ENCODE measurements at places on chromosomes 12 and 14.

- DNase-seq: no peak
Observed at GRCh38 chr12:115354007-115354890, 670.3 kb upstream of the TBX3 start.

GRCh38 chr12:9349888-9350885 is 142.0 kb upstream of the PZP start:
- DNase-seq: no peak

GRCh38 chr12:107513636-107514400 is 171.8 kb upstream of the PWP1 start:
- no peak for DNase-seq

- DNase-seq: no peak
Observed at GRCh38 chr14:92846162-92846897, 52.2 kb downstream of the GOLGA5 start.

- no peak for DNase-seq
Observed at GRCh38 chr12:15293731-15294130, 28.6 kb upstream of the PTPRO start.

- DNase-seq: no peak
Observed at GRCh38 chr14:104202259-104203070, 64.1 kb downstream of the KIF26A start.

DNA sequence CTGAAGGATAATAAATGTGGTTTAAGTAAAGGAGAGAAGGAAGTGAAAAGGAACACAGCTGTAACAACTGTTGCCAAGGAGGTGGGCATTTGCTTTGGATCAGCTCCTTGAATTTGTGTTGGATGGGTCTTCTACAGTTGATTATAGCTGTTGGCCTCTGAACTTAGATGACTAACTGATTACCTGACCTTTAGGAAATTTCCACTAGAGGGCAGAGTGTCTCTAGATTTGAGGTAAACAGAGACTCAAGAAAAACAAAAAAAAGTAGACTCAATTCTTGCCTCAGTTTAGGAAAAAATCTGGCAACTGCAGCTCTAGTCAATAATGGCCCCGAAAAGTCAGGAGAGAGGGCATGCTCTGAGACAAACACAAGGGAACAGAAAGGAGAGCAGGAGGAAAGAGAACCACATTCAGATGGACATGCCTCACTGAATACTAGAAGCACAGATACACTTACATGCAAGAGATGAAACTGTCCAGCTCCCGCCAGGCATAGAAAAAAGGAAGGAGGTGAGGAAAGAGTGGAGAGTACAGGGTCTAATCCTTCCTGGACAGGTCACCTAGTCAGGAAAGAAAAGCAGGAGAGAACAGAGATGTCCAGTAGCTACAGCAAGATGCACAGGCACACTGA is 20.6 kb downstream of the COX14 start:
- DNase-seq: no peak

GRCh38 chr14:104604458-104605449 is at the start of gene TMEM179:
TMEM179 (minus strand) TSS chr14:104604772; CDS start chr14:104604741, 31 bp downstream.
- DNase-seq: no peak

DNA sequence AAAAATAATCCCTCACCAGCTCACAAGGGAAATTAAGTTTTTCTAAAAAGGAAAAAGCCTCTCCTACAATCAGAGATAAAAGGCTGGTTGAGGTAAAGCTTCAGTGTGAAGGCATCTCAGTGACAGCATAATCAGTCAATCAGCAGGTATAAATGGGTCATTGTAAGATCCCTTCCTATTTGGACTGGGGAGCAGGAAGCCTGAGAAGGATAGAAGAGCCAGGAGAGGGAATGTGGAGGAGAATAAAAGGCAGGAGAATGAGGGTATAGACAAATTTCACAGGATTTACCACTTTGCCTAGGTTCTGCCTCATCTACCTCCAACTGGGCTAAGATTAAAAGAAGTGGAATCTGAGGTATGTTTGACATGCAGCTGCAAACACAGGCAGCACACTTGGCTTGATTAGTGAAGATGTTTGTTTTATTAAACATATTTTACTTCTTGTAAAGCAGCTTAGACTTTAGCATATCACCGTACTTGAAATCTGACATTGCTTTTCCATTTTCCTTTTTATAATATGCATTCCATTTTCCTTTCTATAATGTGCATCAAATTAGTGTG is 479.1 kb upstream of the USP15 start:
- DNase-seq: no peak

DNA sequence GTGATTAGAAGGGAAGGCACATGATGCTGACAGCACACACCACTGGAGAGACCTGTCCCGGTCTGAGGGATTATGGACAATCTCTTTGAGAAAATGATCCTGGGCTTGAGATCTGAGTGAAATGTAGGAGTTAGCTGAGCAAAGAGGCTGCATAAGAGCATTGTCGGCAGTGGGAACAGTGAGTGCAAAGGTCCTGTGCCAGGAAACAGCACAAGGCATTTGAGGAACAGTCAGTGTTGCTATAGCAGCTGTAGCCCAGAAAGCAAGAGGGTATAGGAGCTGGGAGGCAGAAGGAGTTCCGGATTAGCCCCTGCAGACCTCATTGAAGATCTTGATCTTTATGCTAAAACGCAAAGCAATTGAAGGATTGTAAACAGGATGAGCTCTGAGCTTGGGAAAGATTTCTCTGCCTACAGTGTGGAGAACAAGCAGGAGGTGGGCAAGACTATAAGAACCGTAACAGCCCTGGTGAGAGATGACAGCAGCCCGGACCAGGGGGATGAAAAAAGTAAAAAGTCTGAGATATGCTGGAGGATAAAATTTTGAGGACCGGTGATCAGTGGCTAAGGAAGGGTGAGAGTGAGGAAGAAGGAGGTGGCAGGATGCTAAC is 28.5 kb downstream of the CFL2 start:
- DNase-seq: no peak

DNA sequence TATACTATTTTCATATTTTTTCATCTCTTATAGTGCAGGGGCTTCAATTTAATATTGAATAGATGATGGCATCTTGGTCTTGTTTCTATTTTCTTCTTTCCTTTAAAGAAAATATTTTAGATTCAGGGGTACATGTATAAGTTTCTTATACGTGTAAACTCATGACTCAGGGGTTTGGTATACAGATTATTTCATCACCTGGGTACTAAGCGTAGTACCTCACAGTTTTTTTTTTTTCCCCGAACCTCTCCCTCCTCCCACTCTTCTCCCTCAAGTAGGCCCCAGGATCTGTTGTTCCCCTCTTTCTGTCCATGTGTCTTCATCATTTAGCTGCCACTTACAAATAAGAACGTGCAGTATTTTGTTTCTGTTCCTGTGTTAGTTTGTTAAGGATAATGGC is 172.6 kb downstream of the TMTC3 start:
- DNase-seq: no peak

- DNase-seq: no peak
Observed at GRCh38 chr12:55002355-55002754, 17.4 kb upstream of the NEUROD4 start.

GRCh38 chr14:102415671-102416070 is 52.9 kb downstream of the TECPR2 start:
- no peak for DNase-seq

- DNase-seq: no peak
Observed at GRCh38 chr12:78880078-78880477, 15.5 kb downstream of the SYT1 start.

- no peak for DNase-seq
Observed at GRCh38 chr12:107545737-107546353, 139.8 kb upstream of the PWP1 start.

DNA sequence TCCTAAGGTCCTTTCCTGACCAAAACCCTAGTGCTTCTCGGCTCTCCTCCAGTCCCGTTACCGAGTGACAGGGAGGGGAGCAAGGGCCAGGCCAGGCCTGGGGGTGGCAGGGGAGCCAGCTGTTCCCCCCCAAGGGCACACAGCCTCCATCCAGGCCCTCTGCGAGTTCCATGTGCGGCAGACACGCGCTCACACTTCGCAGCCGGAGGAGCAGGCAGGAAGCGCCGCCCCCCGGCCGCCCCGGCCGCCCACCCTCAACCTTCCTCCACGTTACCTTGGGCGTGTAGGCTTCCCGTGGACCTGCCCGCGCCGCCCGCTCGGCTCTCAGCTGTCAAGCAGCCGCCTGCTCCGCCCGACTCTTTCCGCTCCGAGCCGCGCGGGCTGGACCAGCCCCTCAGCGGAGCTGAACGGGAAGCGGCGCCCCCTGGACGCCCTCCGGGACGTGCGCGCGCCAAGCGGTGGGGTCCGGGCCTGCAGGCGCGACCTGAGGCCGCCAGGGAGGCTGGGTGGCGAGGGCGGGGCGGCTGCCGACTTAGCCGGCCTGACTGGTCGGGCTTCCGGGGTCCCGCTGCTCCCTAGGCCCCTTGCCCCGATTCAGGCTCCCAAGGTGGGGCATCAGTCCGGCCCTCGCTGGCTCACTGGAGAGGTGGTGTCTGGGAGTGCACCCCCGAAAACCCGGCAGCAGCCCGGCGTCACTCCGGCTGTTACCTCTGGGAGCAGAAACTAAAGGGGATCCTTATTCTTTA is at the start of gene CRACR2A:
CRACR2A (minus strand) TSS at position 369 of the 746 bp plus-strand sequence. CDS start 56,110 bp downstream, outside the sequence.
- peak; percentile 69 for DNase-seq

DNA sequence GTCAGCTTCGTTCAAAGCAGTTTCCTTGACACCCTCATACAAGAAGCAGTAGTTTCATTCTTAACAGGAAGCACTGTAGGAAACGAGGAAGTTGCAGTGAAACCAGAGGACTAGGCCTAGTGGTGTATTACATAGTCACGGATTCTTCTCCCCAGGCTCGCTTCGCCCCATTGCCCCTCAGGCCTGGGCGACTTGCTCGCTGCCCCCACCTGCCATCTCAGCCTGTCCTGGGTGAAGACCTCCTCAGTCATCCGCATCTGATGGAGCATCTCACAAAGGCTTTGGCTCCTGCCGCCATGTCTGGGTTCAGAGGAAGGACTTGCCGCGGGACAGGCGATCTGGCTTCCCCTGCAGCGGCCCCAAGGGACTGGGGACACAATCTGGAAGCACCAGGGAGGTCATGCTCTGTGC is 93.5 kb downstream of the LMNTD1 start:
- DNase-seq: peak; percentile 23

DNA sequence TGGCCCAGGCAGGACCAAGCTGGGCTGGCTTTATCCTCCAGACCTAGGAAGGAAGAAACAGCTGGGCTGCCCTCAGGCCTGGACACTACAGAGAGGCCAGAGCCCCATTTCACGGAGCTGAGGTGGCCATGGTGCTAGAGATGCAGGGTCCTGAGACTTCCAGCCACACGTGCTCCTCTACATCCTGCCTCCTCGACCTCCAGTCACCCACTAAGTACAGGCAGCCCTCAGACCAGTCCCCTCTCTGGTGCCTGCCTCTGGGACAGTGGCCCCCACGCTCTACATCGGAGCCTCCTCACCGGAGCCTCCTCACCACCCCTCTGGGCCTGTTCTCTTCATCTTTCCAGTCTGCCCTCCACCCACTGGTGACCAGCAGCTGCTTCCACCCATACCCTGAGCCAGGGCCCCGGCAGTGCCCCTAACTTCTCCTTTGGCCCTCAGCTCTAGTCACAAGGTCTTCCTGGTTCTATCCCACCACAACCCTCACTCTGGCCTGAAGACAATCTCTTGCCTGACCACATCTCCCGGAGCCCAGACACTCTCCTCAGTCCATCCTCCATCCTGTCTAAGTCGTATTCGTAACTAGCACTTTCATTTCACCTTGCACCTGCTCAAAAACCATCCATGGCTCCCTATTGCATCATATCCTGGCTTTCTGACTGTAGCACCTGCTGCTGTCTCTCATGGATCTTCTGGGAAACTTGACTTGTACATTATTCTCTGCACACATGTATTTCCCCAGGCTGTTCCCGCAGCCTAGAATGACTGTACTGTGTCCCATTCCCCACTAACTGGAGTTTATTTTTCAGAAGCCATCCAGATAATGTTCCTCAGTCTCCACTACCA is 43.9 kb downstream of the DIO3 start:
- no peak for DNase-seq

DNA sequence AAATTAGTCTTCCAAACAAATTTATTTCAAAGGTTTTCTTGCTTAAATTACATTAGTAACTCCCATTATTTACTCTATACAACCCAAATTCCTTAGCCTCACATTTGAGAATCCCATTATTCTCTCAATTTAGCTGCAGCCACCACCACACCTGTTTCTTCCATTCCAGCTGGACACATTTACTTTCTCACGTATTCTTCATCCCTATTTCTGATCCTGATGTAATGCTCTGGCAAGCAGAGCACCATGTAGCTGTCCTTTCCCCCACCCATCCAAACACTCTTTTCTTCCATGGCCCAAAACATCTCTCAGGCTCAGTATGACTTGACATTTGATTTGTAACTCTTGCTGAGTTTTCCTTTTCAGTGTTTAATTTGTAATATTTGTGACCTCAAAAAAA is 240.2 kb upstream of the CLEC14A start:
- DNase-seq: no peak

- peak; percentile 56 for DNase-seq
Observed at GRCh38 chr12:116582610-116583009, 23.4 kb downstream of the MAP1LC3B2 start.

GRCh38 chr12:116361414-116362223 is 84.1 kb upstream of the MED13L start:
- no peak for DNase-seq

GRCh38 chr14:65361920-65362319 is 50.6 kb upstream of the FUT8 start:
- DNase-seq: peak; percentile 26

- no peak for DNase-seq
Observed at GRCh38 chr12:47558625-47559345, 147.0 kb downstream of the RPAP3 start.

DNA sequence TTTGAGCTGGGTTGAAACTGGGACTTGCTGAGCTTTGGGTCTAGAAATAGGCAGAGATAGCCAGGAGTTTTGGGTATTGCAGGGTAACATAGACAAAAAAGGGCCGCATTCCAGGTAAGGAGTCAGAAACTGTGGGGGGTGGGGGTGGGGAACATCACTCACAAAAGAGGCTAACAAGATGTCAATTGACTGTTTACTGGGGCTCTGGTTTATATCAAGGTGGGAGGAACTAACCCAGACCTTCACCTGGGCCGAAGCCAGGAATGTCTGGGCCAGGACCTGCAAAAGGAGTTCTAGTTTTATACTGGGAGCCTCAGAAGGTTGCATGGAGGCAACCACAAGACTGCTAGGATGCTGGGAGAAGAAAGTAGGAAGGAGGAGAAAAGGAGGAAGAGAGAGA is 154.4 kb downstream of the EMP1 start:
- DNase-seq: no peak

DNA sequence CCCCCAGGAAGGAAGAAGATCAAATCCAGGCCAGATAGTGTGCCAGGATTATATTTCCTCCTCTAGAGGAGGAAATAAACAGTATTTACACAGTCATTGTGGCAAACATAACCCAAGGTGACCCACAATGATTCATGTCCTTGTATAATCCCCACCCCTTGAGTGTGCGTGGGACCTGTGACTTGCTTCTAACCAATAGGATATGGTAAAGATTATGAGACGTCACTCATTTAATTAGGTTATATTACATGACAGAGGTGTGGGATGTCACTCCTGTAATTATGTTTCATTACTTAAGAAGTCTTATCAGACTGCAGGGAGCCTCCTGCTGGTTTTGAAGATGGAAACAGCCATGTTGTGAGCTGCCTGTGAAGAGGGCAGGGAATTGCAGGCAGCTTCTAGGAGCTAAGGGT is 12.2 kb upstream of the CATSPERB start:
- no peak for DNase-seq

- no peak for DNase-seq
Observed at GRCh38 chr14:72607386-72608130, 286.3 kb downstream of the DPF3 start.

All from left ventricle myocardium inferior (tissue), 1 donor.